ENCODE measurements at places on chromosomes 1 and 21. TPM values are rescaled to one million over a fixed set of nuclear protein-coding genes. Genes with fewer than 3 reads are reported as not detected.

FCRL2 gene
- not detected for total RNA-seq

DNASE2B gene
- total RNA-seq, result not detected

STUM gene
- 0.58 TPM for total RNA-seq

KLHDC7A gene
- total RNA-seq, result not detected

ANKRD35 gene
- total RNA-seq, result 0.40 TPM

CNR2 gene
- not detected for total RNA-seq

UQCRHL gene
- total RNA-seq, result 11.2 TPM

OR2L8 gene
- total RNA-seq, result not detected

SERPINC1 gene
- not detected for total RNA-seq

TNFRSF14 gene
- total RNA-seq, result 21.1 TPM

CRYBG2 gene
- 16.1 TPM for total RNA-seq

ENAH gene
- total RNA-seq, result 101 TPM

THEM5 gene
- not detected for total RNA-seq

C1orf210 gene
- 17.8 TPM for total RNA-seq

KRTAP19-5 gene
- total RNA-seq, result not detected

PLD5 gene
- not detected for total RNA-seq

RHOU gene
- 0.17 TPM for total RNA-seq

RHD gene
- not detected for total RNA-seq

CDC20 gene
- total RNA-seq, result 349 TPM

PCP4L1 gene
- not detected for total RNA-seq

VANGL2 gene
- total RNA-seq, result 0.06 TPM

MX2 gene
- total RNA-seq, result 0.46 TPM

PLEKHO1 gene
- 29.5 TPM for total RNA-seq

HSD3B1 gene
- total RNA-seq, result not detected

CCT8 gene
- 228 TPM for total RNA-seq

ALG14 gene
- 3.4 TPM for total RNA-seq

SLFNL1 gene
- total RNA-seq, result 0.22 TPM

SLC1A7 gene
- total RNA-seq, result 0.23 TPM

TM2D1 gene
- 24.6 TPM for total RNA-seq

IGSF5 gene
- not detected for total RNA-seq

GTF2B gene
- 29.3 TPM for total RNA-seq

S100A1 gene
- total RNA-seq, result not detected

SPATA17 gene
- 3.8 TPM for total RNA-seq

ATP5PB gene
- total RNA-seq, result 448 TPM

UTS2 gene
- not detected for total RNA-seq

TAS1R1 gene
- not detected for total RNA-seq

ADGRB2 gene
- total RNA-seq, result 15.7 TPM

CFH gene
- total RNA-seq, result 1.9 TPM

ADAMTS4 gene
- total RNA-seq, result 0.52 TPM

IBA57 gene
- total RNA-seq, result 13.3 TPM

OR10J1 gene
- not detected for total RNA-seq

SOX13 gene
- 81.9 TPM for total RNA-seq

CHODL gene
- not detected for total RNA-seq

RUNX3 gene
- 3.7 TPM for total RNA-seq

FCRL5 gene
- total RNA-seq, result not detected

TSNAX gene
- total RNA-seq, result 30.5 TPM

OR2T35 gene
- not detected for total RNA-seq

KIF26B gene
- 0.17 TPM for total RNA-seq

SPRR2F gene
- not detected for total RNA-seq

SIM2 gene
- total RNA-seq, result 71.2 TPM
